Breast epithelium (tissue), 4 donors: ENCODE measurements at places on chromosomes 6 and 20.

DNA sequence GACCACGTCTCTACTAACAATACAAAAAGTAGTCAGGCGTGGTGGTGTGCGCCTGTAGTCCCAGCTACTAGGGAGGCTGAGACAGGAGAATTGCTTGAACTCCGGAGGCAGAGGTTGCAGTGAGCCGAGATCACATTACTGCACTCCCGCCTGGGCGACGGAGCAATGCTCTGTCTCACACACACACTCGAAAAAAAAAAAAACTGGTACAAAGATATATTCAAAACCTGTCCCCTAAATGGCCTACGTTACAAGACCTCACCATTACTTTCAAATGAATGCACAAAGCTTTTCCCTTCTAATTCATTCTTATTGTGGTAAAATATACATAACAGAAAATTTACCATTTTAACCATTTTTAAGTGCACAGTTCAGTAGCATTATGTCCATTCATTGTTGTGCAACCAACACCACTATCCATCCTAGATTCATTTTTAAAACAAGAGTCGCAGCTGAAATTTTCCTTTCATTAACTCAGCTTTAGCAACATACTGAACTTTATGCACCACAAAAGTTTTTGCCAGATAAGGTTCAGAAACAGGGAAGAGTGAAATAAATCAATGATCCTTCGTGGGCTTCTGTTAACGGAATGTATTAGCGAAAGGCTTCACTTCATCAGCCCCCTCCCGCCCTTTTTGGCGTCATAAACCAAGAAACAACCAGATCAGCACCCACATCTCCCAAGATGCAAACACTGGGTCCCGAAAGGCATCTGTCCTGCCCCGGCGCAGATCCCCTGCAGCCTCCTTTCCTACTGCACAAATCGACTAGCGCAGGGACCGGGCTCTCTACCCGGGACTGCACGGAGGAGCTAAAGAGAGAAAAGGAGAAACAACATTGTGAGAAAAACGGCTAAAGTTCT, 825 bp upstream of the FAM135A start:
- DNase-seq = peak; percentile 20

GRCh38 chr6:44667668-44668390, 280.3 kb downstream of the CDC5L start:
- no peak for DNase-seq

DNA sequence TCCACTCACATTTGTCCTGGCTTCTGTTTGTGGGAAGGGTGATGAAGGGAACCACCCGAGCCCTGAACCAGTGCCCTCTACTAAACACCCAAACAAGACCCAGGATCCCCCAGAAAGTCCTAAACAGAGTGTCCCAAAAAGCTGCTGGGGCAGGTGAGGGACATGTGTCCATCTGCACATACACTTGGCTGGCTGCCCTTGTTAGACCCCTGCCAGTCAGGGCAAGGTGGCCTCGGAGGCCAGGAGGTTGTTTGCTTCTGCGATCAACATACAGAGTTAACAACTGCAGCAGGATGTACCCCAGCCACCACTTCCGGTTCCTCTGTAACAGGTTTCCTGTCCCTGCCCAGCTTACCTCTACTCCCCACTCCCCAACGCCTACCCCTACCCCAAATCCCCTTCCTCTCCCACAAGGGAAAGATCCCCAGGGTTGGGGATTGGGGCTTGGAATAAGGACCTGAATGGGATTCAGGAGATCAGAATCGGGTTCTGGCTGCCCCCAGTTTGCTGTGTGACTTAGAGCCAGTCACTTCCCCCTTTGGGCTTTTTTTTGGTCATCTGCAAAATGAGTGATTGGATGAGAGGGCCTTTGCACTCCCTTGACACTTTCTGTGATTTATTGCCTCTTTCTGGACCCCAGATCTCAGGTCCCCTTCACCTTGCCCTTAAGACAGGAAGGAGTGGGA, 13.9 kb downstream of the DEF6 start:
- DNase-seq = no peak

DNA sequence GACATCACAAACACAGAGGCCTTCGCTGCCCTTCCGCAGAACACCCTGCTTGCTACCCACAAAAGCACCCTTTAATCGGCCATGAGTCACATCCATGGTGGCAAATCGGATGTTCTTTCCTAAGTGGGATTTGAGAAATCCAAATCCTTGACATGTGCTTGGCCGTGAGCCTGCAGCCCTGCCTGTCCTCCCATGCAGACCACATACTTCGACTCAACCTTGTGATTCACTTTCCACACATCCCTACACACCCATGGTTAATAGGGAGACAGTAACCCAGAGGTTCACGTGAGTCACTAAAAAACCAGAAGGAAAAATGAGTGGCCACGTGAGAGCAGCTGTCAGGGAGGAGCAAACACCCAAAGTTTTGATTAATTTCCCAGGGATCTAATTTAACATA, 19.4 kb downstream of the RAMACL start:
- DNase-seq = no peak

DNA sequence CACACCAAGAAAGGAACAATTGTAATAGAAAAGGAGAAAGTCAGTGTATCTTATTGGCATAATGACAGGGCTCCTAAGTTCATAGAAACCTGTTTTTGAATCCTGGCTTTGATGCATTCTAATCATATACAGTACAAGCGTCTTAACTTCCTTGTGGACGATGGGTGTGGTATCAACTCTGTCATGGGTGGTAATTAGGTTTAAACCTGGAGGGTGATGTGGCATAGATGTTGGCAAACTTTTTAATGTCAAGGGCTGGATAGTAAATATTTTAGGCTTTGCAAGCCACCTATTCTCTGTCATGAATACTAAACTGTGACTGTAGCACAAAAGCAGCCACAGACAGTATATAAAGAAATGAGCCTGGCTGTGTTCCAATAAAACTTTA, 138.7 kb upstream of the EDN1 start:
- no peak for DNase-seq

- DNase-seq = no peak
Observed at GRCh38 chr20:45052698-45053429, 48.1 kb downstream of the KCNS1 start.

GRCh38 chr20:59984541-59984940, 26.3 kb downstream of the CDH26 start:
- DNase-seq = no peak

GRCh38 chr6:152981989-152982903, 595 bp downstream of the FBXO5 start:
- no peak for DNase-seq

DNA sequence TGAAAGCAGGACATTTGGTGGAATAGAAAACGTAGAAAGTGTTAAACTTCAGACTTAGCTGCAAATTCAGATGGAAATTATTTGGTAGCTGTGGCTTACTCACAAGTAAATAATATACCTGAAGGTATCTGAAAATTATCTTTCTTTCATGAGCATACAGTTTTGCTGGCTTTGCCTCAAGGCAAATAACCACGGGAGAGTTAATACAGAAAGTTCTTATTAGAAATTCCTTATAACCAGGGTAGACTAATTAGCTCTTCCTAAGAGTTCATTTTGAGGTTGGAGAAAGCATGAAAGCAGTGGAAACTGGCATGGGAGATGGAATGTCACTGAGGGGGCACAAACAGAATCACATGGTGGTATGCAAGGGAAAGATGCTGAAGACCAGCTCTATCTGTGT, 217.5 kb downstream of the CD83 start:
- DNase-seq = no peak

DNA sequence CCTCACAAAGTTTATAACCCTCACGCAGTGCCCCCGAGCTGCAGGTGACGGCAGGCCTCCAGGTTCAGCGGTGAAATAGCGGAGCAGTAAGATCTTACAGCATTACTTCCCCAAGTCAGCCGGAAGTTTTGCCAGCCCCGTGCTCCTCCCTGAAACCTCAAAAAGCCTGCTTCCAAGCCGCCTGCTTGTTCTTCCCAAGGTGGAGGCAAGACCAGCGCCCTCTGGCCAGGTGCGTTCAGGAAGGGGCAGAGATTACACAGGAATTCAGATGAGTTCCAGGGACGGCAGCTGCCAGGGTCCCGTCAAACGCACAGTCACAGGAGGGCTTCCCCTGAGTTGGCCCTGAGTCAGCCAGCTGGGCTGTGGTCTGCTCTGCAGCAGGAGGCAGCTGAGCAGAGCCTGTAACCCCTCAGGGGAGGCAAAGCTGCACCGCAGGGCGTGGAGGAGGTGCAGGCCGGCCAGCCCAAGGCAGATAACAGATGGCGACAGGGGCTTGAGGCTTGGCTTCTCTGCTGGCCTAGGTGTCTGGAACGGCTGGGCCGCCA, 124.1 kb upstream of the RPS6KA2 start:
- DNase-seq = no peak

GRCh38 chr6:141123497-141123896, 1009.2 kb upstream of the GJE1 start:
- no peak for DNase-seq

DNA sequence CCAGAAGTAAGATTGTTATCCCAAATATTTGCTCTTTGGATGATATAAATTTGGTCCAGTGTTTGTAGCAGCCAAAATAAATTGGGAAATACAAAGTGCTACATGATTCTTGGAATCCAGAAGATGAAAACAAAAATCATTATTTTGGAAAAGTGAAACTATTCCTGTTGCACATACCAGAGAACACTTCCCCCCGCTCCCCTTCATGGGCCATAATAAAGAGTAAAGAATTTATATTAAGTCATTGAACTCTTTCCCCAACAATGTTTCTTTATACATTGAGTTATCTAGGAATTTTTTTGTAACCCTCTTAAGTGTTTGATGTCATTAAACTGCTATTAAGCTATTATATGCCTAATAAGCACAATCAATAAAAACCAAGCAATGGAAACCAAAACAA, 490.4 kb upstream of the HS3ST5 start:
- no peak for DNase-seq

DNA sequence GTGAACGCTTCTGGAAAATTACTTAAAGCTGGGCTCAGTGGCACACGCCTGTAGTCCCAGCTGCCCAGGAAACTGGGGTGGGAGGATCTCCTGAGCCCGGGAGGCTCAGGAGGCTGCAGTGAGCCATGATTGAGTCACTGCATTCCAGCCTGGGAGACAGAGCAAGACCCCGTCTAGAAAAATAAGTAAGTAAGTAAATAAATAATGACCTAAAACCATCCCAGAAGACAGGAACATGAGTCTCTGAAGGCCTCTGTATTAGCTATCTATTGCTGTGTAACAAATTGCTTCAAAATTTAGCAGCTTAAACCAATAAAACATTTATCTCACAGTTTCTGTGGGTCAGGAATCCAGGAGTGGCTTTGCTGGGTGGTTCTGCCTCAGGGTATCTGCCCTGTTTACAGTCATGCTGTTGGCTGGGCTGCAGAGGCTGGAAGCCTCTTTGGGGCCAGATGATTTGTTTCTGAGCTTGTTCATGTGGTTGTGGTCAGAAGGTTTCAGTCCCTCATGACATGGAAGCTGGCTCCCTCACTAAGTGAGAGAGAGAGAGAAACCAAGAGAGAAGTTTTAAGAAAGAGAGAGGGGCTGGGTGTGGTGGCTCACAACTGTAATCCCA, 48.4 kb upstream of the NCOA3 start:
- no peak for DNase-seq

DNA sequence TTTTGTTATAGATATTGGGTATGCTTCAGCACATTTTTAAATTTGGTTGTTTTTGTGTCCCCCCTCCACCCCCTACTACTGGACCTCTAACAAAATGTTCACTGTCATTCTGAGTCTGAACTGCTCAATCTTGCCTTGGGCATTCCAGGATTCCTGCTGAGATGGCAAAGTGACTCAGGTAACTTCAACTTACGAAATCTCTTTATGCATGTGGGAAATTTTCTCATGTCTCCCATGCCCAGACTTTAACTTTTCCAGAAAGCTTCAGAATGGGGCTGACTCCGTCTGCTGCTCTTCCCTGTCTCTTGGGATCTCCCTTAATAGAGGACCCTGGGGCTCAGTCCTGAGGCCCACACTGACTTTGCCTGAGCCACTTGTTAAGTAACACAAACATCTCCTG, 14.0 kb downstream of the CYP39A1 start:
- DNase-seq = no peak

DNA sequence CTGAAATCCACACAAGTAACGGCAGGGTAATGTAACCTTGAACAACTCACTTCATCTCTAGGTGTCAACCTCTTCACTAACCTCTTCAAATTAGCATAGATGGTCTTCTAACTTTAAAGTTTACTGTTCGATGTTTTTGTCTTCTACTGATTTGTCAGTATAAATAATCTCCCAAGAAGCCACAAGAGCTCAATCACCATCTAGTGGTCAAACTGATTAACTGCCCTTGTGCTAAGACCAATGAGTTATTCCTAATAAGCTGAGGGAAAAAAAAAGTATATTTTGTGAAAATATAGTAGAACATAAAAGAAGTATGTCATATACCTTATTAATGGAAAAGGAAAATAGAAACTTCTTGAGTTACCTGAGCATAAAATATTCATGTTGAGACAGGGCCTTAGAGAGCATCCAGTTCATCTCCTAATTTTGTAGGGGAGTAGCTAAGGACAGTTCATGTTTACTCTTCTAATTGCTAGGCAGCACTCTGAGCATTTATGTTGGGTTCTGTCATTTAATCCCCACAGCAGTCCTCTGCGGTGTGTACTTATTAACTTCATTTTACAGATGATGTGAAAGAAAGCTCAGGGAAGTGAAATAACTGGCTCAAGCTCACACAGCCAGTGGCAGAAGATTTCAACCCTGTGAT, 317.1 kb downstream of the ESR1 start:
- DNase-seq = no peak

GRCh38 chr6:87687296-87687695, 14.7 kb downstream of the AKIRIN2 start:
- no peak for DNase-seq

DNA sequence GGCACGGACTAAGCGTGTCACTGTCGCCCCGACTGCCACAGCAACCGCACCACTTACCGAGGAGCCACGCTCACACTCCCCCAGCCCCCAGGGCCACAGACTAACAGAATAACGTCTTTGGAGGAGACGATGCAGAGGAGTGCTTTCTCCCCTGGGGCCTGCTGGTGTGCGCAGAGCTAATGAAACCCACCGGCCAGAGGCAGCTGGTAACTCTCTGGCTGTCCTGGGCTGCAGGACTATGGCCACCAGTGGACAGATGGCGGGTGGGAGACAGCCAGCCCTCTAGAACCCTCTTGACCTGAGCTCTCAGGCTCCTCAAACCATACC, 228.0 kb downstream of the DLL1 start:
- peak; percentile 20 for DNase-seq

DNA sequence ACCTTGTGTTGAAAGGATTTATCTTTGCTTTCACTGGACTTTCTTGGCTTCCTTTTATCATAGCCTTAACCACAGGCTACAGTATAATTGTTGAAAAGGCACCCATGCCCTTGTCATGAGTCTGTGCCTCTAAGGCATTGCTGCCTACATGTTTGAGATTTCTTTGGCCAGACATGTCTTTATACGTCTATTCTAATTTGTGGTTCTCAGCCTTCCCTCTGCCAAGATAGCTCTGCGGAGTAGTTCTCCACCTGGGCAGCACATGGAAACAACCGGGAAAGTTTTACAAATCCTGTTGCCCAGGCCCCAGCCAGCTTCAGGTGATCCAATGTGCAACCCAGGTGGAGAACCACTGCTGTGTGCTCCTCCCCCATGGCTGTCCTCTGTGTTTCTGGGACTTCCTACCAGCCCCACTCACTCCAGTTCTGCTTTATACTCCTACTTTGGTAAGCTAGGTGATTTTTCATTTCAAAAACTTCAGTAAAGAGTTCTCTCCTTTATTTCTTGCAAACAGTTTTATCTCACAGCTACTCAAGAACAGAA, 159.6 kb upstream of the MYLIP start:
- no peak for DNase-seq
